ENCODE measurements at places on chromosomes 2 and 18.

GRCh38 chr18:38751898-38752297 lies 1186.3 kb upstream of the CELF4 start:
- no peak for ATAC-seq

DNA sequence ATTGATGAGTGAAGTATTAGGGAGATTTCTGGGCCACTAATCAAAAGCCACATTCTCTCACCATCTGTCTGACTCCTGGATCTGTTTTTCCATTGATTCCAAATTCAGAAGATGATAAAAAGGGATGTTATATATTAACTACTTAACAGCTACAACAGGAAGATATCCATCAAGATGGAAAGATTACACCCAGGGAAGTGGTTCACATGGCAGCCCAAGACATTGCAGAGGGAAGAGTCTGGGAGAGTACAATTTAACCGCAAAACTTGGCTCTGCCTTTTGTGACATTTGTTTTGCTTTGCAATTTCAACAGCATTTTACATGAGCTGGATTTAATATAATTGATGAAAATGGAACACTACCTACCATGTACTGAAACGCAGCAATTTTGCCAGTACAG lies 22.5 kb upstream of the TCF4 start:
- ATAC-seq, result no peak

- ATAC-seq, result no peak
These were observed 63.1 kb downstream of the UNC80 start for GRCh38 chr2:209834767-209835166.

- ATAC-seq, result no peak
These were observed 180.2 kb downstream of the TNS1 start for GRCh38 chr2:217822296-217823252.

DNA sequence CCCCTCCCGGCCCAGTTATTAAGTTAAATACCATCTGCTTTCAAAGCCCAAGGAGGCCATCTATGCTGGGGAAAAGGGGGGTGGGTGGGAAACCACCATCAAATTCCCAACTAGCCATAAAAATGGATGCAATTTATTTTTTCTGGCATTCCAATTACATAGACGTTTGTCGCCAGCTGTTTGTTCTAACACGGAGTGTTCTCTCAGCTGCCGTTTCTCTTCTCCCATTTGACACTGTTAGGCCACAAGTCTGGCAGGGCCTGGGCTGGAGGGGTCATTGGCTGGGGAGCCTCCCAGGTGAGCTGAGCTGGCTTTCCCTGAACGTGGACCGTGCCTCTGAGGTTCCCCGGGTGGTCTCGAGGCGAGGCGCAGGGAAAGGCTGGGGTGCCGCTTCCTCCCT lies 16.6 kb downstream of the ATOH8 start:
- ATAC-seq, result no peak

GRCh38 chr18:43559507-43559906 lies 282.2 kb upstream of the SYT4 start:
- ATAC-seq, result no peak

DNA sequence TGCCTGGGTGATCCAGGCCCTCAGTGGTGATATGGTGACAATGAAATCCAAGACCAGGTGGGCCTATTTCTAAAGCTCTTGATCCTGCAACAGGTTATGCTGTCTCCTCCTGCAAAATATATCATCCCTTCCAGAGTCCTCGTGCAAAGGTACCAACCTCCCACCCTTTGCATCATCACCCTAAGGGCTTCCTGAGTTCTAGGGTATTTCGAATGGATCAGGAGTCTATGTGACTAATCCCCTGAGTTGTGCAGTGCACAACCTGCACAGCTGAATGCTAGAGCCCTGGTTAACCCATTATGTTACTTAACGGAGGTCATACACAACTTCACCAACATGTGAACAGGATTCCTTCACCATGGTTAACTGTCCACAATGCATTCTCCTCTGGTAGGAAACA lies 13.4 kb upstream of the NPAS2 start:
- ATAC-seq, result no peak
